ENCODE measurements at places on chromosomes 16 and 17.

DNA sequence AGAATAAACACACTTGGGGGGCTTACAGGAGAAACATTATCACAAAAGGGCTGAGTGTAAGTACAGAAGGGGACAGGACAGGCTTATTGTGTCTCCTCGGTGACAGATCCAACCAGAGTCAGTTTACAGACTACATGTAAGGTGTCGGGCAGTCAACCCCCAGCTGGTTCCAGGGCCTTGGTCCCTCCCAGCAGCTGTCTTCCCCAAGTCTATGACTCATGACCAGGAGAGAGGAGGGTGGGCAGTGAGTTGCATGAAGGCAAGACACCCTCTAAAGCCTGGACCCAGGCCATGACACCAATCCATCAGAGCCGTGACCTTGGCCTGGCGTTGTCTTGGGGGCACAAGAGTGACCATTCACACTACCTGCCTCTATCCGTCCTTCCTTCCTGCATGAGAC lies 276.2 kb upstream of the CCL2 start:
- DNase-seq, result no peak

DNA sequence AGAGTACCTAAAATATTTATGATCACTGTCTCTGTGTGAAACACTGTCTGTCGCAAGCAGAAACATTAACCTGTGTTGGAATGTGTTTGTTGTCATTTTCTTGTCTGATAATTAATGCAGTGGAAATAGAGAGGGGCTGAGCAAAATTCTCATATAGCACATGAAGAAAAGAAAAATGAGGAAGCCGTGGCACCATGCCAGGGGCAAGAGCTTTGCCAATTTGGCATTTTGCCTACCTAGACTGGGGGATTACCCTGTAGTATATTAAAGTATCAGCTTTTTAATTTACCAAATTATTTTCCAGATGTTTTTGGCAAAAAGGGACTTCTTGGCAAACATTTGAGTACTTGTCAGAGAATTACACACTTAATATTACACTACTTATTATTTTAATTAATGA lies 1326.6 kb upstream of the GOT2 start:
- no peak for DNase-seq

- no peak for DNase-seq
Observed at GRCh38 chr16:58999762-59000161, 265.6 kb upstream of the GOT2 start.

- no peak for DNase-seq
Observed at GRCh38 chr16:11354407-11354732, 9.1 kb downstream of the RMI2 start.

- no peak for DNase-seq
Observed at GRCh38 chr16:4962716-4963115, 4.6 kb downstream of the SEC14L5 start.

DNA sequence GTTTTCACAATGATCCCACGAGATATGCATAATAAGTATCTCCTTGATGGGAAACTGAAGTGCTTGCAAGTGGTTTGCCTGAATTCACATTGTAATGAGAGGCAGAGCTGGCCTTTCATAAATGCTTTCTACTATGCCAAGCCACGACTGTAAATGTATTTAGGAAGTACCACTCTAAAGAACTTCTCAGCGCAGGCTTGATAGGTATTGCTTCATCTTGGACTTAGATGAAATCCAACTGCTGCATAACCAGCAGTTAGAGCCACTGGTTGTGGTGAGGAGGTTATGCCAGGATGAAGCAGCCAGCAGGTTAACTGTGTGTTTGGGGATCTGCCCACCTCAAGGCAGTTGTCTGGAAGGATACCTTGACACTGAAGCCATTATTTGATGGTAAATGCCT lies 26.8 kb downstream of the MARCHF10 start:
- DNase-seq, result no peak

- DNase-seq, result no peak
Observed at GRCh38 chr17:34620458-34620857, 41.1 kb downstream of the TMEM132E start.

GRCh38 chr16:8850279-8850885 lies 18.4 kb downstream of the CARHSP1 start:
- DNase-seq, result no peak

GRCh38 chr17:80647746-80648145 lies 103.1 kb downstream of the RPTOR start:
- DNase-seq, result no peak

DNA sequence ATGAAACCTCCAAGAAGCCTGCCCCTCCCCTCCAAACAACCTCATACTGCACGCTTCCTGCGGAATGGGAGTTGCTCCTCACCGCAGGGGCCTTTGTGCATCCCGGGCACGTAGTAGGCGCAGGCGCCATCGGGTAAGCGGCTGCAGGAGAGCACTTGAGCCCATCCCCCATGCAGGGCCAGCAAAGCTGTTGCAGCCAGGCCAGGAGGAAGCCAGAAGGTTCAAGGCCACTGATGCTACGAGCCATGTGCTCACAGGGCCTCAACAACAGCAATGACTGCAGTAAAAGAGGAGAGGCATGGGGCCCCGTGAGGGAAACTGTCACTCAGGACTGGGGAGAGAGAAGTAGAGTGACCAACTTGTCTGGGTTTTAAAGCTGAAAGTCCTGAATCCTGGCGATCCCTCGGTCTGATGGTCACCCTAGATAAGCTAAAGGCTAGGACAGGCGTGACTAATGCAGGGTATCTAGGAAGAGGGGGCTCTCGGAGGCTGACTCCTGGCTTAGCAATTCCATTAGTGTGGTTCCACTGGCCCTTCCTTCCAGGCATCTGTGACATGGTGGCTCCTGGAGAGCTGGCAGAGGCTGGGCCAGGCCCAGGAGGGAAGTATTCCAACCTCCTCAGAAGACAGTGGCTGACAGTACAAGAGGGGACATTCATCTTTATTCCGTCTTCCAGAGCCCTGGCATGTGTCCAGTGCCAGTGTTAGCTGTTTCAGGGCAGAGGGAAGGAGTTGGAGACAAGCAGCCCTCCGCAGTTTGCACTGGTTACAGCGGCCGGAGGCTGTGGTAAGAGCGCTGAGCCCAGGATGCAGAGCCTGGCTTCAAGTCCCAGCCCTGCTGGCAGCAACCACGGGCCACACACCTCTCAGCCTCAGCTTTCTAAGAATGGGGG lies 20.8 kb downstream of the GOSR2 start:
- DNase-seq, result no peak

DNA sequence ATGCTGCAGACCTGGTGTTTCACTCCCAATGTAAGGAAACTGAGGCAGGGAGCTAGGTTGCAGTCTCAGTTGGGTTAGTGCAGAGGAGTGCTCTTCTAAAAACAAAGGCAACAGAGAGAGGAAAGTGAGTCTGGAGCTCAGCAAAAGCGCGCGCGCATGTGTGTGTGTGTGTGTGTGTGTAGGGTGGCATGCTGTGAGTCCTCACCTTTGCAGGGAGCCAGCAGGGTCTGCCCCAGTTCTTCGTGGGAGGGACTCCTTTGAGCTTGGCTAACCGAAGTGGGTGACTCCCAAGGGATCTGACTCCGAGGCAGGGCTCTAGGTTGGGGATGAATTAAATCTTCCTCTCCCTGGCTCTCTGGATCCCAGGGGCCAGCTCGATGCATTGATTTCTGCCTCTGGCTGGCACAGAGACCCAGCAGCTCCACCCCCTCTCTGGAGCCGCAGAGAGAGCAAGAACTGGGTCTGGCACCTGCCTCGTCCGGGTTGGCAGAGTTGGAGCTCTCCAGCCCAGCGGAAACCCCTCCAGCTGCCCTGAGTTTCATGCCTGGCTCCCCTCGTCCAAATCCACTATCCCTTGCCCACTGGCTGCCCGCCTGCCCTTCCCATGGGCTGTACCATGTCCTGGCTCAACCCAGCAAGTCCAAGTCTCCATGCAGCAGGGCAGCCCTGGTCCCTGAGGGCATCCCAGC lies 1.3 kb upstream of the BTBD17 start:
- no peak for DNase-seq

DNA sequence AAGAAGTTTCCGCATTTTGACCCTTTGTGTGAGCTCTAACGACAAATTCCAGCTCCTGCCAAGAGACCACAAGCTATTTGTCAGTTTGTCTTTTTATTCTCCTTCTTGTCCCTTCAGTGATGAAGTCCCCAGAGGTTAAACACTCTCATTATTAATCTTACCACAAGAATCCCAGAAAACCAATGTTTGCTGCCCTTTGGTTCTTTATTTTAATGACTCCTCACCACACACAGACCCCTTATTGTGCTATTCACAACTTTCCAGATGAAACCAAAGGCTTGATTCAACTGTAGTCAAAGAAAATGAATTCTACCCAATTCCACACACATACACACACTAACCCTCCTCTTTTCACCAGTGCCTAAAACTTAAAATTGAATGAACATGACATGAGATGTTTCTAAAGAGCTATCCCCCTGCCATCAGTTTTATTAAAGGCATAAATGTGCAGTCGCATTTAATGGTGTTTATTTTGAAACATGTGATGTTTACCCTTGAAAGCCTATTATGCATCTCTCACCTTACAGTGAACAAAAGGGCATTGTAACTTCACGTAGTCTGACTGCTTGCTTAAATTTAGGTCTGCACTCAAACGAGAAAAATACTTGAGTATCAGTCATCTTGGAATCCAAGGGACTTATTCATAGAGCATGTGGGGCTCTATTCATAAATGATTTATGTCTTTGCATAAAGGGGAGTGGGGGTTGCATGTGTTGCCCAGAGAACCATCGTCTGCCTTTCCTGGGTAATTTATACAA lies 44.1 kb downstream of the PCTP start:
- DNase-seq, result no peak

GRCh38 chr16:25951999-25952398 lies 260.2 kb downstream of the HS3ST4 start:
- no peak for DNase-seq

Data from renal cortex interstitium (tissue), 15 donors.